ENCODE measurements at places on chromosomes 6 and 20. TPM values are rescaled to one million over a fixed set of nuclear protein-coding genes. Genes with fewer than 3 reads are reported as not detected.

DNA sequence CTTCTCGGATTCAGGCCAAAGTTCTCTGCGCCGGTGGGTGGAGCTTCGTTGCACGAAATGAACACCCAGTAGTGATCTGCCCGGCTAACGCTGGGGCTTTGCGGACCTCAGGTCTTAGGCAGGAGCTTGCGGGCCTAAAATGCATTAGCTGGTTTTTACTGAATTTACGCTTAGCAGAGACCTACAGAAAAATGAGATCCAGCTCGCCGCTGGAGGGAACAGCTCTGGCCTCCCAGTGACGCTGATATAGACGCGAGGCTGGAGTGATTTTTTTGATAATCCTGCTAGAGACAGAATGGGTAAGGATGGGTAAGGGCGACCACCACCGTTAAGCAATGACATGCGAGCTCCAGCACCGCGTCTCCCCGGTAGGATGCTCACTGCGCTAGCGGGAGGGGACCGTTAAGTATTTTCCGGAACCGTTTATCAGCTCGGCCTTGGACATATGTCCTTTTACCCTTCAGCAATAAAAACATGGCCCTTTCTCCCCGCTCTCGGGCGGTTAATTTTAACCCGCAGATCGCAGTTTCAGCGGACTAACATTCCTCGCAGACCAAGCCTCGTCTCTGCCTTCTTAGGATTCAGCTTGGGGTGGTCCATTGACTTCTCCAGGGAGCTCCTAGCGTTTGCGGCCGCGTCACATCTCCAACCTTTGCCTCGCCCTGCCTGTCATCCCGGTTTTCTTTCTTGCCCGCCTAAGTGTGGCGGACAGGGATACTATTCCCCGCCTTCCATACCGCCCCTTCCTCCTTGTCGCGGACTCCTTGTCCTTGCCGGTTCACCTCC, 109.3 kb downstream of the GPX5 start:
- peaks cover 30% of the 10 kb centered on the region for H3K27me3 ChIP-seq
- H3K4me1 ChIP-seq: peaks cover 16% of the 10 kb centered on the region
- peak overlapping the region; percentile 79 for H3K4me3 ChIP-seq
- H3K27ac ChIP-seq: no peak overlapping the region
- H3K36me3 ChIP-seq: no peaks in the 10 kb centered on the region
- DNase-seq: no peak

DNA sequence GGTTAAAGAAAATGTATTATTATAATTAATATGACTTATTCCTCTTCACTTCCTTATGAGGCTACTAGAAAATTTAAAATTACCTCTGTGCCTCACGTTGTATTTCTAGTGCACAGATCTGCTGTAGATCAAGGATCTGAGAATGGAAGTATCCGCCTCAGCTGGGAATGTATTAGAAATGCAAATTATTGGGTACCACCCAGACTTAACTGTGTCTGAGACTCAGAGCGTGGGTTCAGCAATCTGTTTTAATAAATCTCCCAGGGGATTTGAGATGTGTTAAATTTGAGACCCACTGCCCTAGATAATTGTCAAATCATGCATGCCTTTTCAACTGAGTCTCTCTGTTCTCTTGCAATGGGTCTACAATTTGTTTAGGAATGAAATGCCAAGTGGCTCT, 658.0 kb upstream of the NOX3 start:
- DNase-seq: no peak
- no peak overlapping the region for H3K4me3 ChIP-seq
- no peaks in the 10 kb centered on the region for H3K27me3 ChIP-seq
- H3K27ac ChIP-seq: no peak overlapping the region
- no peaks in the 10 kb centered on the region for H3K36me3 ChIP-seq
- H3K4me1 ChIP-seq: no peaks in the 10 kb centered on the region

- no peaks in the 10 kb centered on the region for H3K36me3 ChIP-seq
- H3K4me3 ChIP-seq: no peak overlapping the region
- no peaks in the 10 kb centered on the region for H3K27me3 ChIP-seq
Observed at GRCh38 chr6:161233986-161234661, 39.7 kb downstream of the AGPAT4 start.

DNA sequence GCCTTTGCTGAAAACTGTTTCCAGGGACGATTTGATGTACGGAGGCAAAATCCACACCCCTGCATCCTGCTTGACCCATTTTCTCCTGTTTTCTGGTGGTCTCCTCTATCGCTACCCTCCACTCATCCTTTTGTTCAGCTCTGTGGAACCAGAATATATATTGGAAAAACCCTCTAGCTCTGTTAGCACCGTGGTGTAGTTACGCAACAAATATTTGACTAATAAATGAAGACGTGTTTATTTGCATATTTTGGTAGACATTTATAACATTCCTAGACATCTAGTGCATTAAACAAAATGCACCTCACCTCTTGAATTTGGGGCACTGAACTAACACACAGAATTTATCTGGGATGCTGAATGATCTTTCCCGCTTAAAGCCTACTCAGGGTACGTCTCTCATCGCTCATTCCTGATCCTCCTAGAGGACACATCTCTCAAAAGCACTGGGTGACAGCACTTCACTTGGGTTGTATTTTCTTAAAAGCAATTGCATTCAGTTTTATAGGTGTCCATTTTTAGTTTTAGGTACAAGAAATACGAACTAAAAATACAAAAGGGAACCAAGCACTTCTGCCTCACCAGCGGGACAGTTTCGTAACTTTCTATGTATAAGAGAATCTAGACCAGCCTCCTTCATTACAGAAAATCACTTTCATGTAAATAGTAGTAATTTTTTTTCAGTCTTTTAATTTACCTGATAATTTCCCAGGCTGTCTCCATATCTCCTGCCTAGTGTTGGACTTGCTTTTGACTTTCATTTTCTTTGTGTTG, 59.2 kb downstream of the SNRNP48 start:
- peaks cover 11% of the 10 kb centered on the region for H3K27me3 ChIP-seq
- no peak overlapping the region for H3K27ac ChIP-seq
- H3K4me3 ChIP-seq: no peak overlapping the region
- H3K4me1 ChIP-seq: peaks cover 2% of the 10 kb centered on the region
- no peaks in the 10 kb centered on the region for H3K36me3 ChIP-seq

GRCh38 chr6:130420911-130421310, 55.1 kb downstream of the TMEM200A start:
- H3K4me1 ChIP-seq: peaks cover 25% of the 10 kb centered on the region
- peaks cover 4% of the 10 kb centered on the region for H3K36me3 ChIP-seq
- H3K4me3 ChIP-seq: no peak overlapping the region
- no peak for DNase-seq

GRCh38 chr6:17491416-17492142, 98.2 kb downstream of the CAP2 start:
- H3K36me3 ChIP-seq: peaks cover 33% of the 10 kb centered on the region
- peaks cover 57% of the 10 kb centered on the region for H3K4me1 ChIP-seq
- peak overlapping the region; percentile 22 for H3K4me3 ChIP-seq
- no peaks in the 10 kb centered on the region for H3K27me3 ChIP-seq

GRCh38 chr6:98382246-98382645, 452.1 kb upstream of the POU3F2 start:
- H3K27ac ChIP-seq: no peak overlapping the region
- no peaks in the 10 kb centered on the region for H3K4me1 ChIP-seq
- no peaks in the 10 kb centered on the region for H3K27me3 ChIP-seq
- no peak for DNase-seq
- no peaks in the 10 kb centered on the region for H3K36me3 ChIP-seq

DNA sequence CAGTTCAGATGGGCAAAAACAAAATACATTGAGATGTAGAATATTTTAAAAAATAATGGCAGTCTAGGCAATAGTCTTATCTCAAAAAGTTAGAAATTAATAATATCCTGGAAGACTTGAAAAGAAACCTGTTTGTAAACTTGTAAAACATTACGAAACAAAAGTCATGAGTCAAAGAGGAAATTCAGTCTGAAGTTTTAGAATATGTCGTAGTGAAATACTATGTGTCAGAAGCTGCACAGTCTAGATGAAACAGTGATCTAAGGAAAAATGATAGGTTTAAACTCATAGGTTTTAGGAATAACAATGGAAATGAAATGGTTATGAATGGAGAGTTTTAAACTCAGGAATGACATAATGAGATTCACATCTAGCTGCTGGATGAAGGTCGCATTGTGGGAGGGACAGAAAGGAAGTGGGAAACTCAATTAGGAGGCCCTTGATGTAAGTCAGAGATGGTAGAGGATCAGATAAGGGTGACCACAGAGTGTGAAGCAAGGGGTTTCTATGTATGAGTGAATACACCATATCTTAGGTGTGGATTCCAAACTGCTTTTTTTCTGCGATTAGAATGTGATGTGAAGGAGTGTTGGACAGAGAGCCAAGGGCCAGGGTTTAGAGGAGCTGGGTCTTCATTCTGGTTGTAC, 2.8 kb downstream of the SNRPB2 start:
- peaks cover 17% of the 10 kb centered on the region for H3K4me1 ChIP-seq
- H3K36me3 ChIP-seq: peaks cover 43% of the 10 kb centered on the region
- no peak overlapping the region for H3K4me3 ChIP-seq
- no peak overlapping the region for H3K27ac ChIP-seq
- peaks cover 7% of the 10 kb centered on the region for H3K27me3 ChIP-seq

GRCh38 chr20:60352596-60352995, 394.4 kb downstream of the CDH26 start:
- H3K4me3 ChIP-seq: no peak overlapping the region
- H3K36me3 ChIP-seq: no peaks in the 10 kb centered on the region
- no peaks in the 10 kb centered on the region for H3K4me1 ChIP-seq

DNA sequence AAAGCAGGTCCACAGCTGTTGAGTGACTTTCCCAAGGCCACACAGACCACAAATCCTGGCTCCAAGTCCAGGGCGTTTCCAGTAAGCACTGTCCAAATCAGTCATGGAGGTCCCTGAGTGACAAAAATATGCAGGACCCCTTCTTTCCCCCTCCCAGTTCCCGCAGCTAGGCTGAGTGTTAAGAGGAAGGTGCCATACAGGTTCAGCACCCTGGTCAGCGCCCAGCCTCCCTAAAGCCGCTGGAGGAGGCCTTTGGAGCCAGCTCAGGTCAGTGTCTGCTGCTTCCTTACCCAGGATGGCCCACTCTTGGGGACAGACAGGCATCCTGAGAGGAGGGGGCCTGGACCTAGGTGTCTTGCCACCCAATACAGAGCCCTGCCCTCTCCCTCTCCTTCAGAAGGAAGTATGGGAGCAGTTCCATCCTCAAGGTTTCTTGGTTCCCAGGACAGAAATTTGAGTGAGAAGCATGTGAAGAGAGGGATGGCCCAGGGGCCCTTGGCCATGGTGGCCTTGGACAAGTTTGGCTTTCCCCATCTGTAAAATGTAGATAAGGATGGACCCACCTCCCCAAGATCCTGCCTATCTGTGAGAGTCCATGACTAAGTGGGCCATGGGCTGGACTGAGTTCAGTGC, 13.2 kb downstream of the TMEM74B start:
- H3K27me3 ChIP-seq: no peaks in the 10 kb centered on the region
- no peak overlapping the region for H3K4me3 ChIP-seq
- no peak for DNase-seq
- no peak overlapping the region for H3K27ac ChIP-seq
- peaks cover 40% of the 10 kb centered on the region for H3K36me3 ChIP-seq

DNA sequence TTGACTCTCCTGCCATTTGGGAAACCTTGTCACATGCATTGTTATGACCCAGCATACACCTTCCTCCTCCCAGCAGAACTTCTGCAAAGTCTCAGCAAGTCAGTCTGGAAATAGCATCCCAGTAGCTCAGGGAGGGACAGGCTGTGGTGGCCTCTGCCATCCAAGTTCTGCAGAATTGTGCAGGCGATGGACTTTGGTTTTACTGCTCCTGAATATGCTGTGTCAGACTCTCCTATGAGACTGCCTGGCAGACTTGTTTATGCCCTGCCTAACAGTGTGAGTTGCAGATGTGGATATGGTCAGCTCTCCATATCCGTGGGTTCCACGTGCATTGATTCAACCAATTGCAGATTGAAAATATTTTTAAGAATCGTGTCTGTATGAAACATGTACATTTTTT, 52.8 kb downstream of the SNRNP48 start:
- H3K27ac ChIP-seq: no peak overlapping the region
- H3K4me1 ChIP-seq: peaks cover 2% of the 10 kb centered on the region
- no peaks in the 10 kb centered on the region for H3K36me3 ChIP-seq
- peaks cover 3% of the 10 kb centered on the region for H3K27me3 ChIP-seq
- no peak overlapping the region for H3K4me3 ChIP-seq
- no peak for DNase-seq

- H3K27ac ChIP-seq: peak overlapping the region; percentile 98
- peaks cover 61% of the 10 kb centered on the region for H3K4me1 ChIP-seq
- no peak for DNase-seq
Observed at GRCh38 chr20:17568045-17568788, 1.7 kb upstream of the DSTN start.

DNA sequence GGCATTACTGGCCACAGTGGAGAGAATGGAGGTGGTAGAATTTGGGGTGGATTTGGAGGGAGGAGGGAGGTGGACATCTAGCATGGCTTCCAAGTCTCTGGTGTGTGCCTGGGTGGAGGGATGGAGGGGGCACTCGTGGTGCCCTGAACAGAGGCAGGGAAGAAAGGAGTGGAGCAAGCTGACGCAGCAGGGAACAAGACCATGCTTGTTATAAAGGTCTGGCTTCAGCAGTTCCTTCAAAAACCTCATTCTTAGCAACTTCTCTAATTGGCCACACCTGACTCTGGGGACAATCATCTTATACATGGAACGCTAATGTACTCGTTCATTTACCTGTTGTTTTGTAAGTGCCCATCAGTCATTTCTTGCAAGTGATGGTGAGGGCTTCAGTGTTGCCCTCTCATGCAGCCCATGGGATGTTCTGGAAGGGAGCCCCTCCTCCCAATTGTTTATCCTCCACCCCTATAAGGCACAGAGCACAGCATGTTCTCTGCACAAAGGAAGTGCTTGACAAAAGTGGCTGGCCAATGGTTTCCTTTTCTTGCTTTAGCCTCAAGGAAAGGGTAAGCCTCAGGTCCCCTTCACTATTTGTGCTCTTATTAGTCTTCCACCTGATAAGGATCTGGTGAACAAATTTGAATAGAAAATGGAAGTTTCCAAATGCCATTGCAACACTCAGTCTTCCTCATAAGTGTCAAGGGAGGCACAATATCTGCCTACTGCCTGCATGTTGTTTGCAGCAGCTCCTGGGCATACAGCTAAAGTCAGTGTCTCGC, 39.3 kb downstream of the GFOD1 start:
- no peaks in the 10 kb centered on the region for H3K36me3 ChIP-seq
- H3K4me1 ChIP-seq: peaks cover 5% of the 10 kb centered on the region
- H3K27ac ChIP-seq: no peak overlapping the region
- no peaks in the 10 kb centered on the region for H3K27me3 ChIP-seq
- no peak for DNase-seq
- H3K4me3 ChIP-seq: no peak overlapping the region

DNA sequence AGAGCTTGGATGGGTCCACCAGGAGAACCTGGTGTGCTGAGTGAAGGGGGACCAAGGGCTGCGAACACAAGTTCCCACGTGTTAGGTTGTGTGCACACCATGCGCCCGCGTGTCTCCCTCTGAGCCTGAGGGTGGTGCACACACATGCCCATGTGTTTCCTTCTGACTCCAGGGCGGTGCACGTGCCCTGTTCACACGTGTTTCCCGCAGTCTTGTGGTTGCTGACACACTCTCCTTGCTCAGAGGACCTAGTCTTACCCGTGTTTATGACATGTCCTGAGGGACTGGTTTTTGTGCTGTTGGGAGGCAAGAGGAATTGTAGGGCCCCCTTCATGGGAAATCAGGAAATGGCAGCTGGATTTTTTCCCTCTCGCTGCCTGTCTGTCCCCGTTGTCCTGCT, 36.3 kb upstream of the PCMTD2 start:
- peaks cover 25% of the 10 kb centered on the region for H3K27me3 ChIP-seq
- DNase-seq: no peak
- no peak overlapping the region for H3K27ac ChIP-seq

RNF217 gene
- total RNA-seq: 55.2 TPM

FBXO30 gene
- 12.0 TPM for total RNA-seq

TMEM74B gene
- not detected for total RNA-seq
